ENCODE measurements at places on chromosomes 5 and 9.

DNA sequence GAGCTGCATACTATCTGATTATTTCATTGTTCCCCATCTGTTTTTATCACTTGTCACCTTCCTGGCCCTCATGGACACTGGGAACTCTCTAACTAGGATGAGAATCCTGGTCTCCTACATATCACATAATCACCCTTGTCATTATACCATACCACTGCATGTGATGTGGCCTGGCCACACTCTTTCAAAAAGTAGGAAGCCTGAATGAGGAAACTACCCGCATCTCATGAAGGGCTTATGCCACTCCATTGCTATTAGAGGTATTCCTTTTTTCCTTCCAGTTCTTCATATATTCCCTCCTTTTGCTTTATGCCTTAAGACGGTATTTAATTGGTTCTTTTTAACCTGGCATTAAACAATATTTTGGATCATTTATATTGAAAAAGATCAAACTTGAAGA lies 1341.4 kb upstream of the NUDT12 start:
- no peak for DNase-seq

DNA sequence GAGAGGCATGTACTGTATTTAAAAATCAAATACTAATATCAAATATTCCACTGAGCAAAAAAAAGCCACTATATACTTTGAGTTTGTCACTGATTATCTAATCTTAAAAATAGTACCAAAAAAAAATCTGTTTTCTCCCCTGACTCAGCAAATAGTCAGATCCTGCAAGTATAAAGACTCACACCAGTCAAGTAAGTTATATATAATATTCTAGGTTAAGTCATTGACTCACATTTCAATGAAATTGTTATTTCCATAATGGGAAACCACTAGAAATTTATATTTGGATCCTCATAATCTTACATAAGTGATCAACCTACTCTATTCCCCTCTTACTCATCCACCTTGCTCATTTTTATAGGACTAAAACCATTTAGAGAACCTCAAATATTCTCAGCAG lies 447.2 kb upstream of the MEF2C start:
- no peak for DNase-seq

DNA sequence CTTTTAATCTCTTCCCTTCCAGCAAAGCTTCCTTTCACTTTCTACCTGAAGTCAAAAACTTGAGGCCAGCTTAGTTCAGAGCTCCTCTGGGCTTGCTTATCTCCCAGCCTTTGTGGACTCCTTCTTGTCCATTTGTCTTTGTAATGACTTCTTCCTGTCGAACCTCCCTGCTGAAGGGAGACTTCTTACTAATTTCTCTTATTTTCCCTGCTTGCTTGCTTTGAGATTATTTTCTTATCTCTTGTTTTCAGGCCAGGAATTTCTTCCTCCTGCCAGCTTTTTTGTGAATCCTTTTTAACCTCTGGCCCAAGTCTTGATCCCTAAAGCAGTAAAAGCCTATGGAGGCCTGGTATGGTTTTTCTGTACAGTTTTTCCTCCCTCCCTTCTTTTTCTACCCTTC lies 46.8 kb upstream of the DHFR start:
- no peak for DNase-seq

DNA sequence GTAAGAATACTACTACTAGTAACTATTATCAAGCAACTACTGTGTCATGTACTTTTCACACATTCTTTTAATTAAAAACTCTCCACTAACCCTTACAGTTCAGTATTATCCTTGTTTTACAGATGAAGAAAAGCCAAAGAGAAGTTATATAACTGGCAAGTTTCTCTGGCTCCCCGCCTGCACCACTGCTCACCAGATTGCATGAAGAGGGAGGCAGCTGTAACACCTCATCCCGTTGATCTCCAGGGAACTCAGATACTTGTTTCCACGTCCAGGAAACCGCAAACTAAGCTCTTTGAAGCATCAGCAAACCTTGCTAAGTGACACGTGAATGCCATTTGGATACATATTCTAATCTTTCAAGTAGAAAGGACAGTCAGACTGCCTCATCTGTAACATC lies 70.3 kb downstream of the RIGI start:
- DNase-seq, result no peak

GRCh38 chr9:118366228-118366627 lies 662.0 kb downstream of the TLR4 start:
- DNase-seq, result no peak

DNA sequence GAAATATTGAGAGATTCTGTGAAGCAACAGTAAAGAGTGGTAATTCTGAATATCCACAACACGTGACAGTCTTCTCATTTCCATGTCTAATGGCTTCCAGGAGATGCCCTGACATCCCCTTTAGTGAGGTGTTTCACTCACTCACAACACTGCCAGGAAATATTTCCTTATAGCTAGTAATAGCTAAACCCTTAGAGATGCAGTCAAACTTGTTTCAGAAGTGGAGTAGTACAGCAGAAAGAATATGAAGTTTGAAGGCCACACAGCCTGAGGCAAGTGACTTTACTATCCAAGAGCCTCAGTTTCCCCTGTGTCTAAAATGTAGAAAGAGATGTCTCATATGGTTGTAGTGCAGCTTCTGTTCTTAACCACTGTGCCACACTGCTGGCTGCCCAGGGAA lies 139.2 kb downstream of the CDK5RAP2 start:
- DNase-seq, result no peak

DNA sequence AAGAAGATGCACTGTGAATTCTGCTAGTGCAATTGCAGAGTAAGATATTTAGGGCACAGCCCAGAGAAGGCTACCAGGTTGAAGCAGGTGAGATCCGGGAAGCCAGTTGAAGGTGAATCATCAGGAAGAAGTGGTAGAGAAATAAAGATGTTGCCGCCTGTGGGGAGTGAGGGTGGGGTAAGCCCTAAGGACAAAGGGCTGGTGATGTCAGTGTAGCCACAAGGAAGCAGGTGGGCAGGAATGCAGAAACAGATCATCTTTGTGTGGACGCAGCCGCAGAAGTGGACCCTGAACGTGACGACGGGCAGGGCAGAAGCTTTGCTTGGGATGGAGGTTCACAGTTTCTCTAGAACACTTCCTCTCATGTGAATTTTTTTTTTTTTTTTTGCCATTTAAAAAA lies 164.2 kb downstream of the ACTL7B start:
- DNase-seq, result no peak

DNA sequence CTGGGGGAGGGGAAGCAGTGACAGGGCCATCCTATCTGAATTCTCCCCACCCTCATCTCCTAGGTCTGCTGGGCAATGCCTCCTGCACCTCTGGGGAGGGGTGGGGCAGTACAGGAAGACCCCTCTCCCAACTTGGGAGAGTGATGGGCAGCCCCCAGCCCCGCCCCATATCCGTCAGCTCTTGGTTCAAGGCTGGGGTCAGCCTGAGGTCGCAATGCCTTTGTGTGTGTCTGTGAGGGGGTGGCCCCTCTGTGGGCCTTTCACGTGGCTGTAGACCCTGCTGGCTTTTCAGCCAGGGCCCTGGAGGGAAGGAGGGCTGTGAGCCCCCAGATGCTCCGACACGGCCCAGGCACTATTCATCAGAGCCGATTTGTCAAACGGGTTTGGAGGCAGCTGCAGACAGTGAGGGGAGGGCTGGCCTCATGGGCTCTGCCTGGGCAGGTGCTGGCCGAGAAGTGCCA lies 49.5 kb upstream of the RNU6ATAC start:
- DNase-seq, result no peak

- no peak for DNase-seq
Observed at GRCh38 chr9:136543830-136544547, 1.9 kb downstream of the NOTCH1 start.

DNA sequence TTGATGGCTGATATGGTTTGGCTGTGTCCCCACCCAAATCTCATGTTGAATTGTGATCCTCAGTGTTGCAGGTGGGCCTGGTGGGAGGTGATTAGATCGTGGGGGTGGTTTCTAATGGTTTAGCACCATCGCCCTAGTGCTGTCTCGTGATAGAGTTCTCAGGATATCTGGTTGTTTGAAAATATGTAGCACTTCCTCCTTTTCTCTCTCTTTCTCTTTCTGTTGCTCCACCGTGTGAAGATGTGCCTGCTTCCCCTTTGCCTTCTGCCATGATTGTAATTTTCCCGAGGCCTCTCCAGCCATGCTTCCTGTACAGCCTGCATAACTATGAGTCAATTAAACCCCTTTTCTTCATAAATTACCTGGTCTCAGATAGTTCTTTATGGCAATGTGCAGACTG lies 111.6 kb downstream of the SREK1 start:
- DNase-seq, result no peak

Measured in NCI-H1436 treated with DMSO at 0.1 percent for 48 hours (cell line).